DND-41 (cell line): ENCODE measurements at places on chromosomes 12 and 14.

GRCh38 chr12:1768615-1769014 lies 51.8 kb upstream of the LRTM2 start:
- no peaks in the 10 kb centered on the region for H3K27me3 ChIP-seq
- no peak for DNase-seq
- no peak overlapping the region for H3K27ac ChIP-seq
- peaks cover 31% of the 10 kb centered on the region for H3K36me3 ChIP-seq
- no peak overlapping the region for H3K4me3 ChIP-seq
- no peaks in the 10 kb centered on the region for H3K4me1 ChIP-seq

GRCh38 chr12:26298785-26299621 lies 103.6 kb downstream of the SSPN start:
- H3K36me3 ChIP-seq, result no peaks in the 10 kb centered on the region
- no peak for DNase-seq
- H3K27me3 ChIP-seq, result no peaks in the 10 kb centered on the region
- no peaks in the 10 kb centered on the region for H3K4me1 ChIP-seq
- no peak overlapping the region for H3K4me3 ChIP-seq

DNA sequence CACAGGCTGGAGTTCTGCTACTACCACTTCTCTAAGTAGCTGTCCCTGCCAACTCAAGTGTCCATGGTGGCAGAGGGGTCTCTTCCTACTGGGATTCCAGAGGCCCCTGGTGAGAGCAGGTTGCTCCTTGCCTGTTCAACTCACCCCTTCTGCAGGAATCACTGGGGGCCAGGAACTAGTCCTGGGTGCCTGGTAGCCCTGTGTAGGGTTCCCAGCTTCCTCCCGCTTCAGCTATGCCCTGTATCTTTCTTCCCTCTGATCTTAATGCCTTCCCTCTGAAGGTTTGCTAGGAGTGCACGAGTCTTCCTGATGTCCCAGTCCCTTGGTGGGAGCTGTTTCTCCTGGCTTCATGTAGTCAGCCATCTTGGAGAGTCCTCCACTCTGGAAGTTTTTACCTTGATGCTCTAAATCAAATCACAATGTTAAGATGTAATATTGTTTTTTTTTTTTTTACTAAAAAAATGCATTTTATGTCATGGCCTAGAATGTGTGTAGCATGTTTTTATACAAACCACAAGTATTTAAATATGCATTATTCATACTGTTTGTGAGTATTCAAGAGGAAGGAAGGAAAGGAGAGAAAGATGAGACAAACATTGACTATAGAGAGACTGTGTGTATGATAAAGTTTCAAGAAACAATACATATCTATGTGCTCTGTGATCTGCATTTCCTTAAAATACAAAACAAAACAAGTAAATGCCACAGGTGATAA lies 54.7 kb downstream of the FRS2 start:
- DNase-seq, result no peak
- H3K27me3 ChIP-seq, result no peaks in the 10 kb centered on the region
- no peaks in the 10 kb centered on the region for H3K4me1 ChIP-seq
- no peak overlapping the region for H3K4me3 ChIP-seq

DNA sequence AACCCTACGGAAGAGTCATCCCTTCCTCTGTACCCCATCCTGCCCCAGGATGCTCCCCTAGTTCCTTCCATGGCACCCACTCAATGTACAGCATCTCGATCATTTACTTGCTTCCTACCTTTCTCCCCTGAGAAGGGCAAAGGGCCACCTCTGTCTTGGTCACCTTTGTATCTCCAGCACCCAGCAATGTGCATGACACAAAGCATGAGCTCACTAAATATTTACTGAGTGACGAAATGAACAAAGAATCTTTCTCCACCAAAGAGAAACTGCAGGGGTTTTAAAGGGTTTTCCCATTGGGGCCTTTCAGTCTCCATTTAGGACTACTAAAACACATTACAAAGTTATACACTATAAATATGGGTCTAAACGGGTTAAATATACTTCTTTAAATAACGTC lies 30.6 kb downstream of the ATG14 start:
- peaks cover 59% of the 10 kb centered on the region for H3K36me3 ChIP-seq
- H3K4me1 ChIP-seq, result no peaks in the 10 kb centered on the region
- no peak overlapping the region for H3K27ac ChIP-seq
- DNase-seq, result no peak
- no peak overlapping the region for H3K4me3 ChIP-seq

DNA sequence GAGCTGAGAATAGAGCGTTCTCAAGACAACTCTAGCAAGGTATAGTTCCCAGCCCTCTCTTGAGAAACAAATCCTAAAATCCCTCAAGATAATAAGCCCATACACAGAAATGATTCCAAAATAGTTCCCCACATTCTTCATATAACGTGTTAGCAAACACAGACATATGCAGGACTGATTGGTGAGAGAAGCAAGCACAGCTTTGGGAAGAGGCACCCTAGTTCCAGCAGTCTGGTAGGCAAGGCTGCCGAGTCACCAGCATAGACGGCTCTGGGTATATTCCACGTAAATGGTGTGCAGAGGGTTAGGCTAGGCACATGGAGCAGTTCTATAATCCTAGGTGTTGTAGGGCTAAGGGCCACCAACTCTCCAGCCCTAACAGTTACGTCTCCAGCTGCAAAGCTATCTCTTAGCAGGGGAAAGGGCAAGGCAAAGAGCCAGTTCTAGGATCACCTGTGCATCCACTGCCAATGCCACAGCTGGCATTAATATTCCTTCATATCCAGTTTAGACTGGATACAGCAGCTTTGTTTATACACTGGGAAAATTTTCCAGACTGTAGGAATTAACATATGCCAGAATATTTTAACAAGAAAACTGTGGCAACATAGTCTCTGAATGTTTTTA lies 52.9 kb downstream of the SH2B3 start:
- no peak for DNase-seq
- H3K36me3 ChIP-seq, result peaks cover 66% of the 10 kb centered on the region
- H3K27ac ChIP-seq, result no peak overlapping the region
- H3K27me3 ChIP-seq, result no peaks in the 10 kb centered on the region

GRCh38 chr12:129145381-129145780 lies 292.1 kb downstream of the GLT1D1 start:
- DNase-seq, result no peak
- H3K27ac ChIP-seq, result no peak overlapping the region
- H3K4me3 ChIP-seq, result no peak overlapping the region
- no peaks in the 10 kb centered on the region for H3K4me1 ChIP-seq

- H3K36me3 ChIP-seq, result no peaks in the 10 kb centered on the region
- DNase-seq, result no peak
Measured at GRCh38 chr12:66296176-66296683, 6.1 kb upstream of the HELB start.

- no peak overlapping the region for H3K27ac ChIP-seq
- DNase-seq, result no peak
- H3K27me3 ChIP-seq, result no peaks in the 10 kb centered on the region
Measured at GRCh38 chr12:40473962-40474361, 218.3 kb upstream of the CNTN1 start.

DNA sequence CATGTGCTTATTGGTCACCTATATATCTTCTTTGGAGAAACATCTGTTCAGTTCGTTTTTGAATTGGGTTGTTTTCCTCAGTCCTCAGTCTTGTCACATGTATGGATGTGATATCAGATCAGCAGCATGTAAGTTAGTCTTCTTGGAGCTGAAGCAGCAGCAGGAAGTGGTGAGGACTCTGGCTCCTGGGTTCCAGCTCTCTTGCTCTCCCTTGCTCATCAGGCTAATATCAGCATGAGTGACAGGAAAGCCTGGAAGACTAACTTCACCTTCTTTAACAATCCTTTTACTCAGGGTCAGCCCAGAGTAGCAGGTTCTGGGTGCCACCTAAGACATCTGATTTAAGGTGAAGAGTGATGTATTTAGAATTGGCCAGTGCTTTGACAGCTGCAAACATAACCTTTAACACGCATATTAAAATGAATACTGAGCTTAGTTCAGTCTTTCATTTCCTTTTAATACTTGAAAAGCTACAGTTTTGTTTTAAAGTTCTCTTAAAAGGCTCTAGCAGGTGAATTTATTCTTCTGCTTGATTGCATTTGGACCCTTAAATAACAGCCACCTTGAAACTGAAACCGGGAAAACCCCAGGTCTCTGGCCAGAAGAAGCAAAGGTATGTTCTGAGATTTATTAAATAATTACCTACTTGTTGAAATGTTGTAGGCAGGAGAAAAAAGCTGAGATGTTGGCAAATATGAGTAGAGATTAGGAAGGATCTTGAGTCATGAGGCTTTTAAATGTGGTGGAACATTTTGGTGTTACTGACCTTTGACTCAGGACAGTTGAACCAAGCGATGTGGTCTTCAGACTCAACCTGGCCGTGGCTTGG lies 54.3 kb downstream of the DRAM1 start:
- DNase-seq, result no peak
- no peak overlapping the region for H3K27ac ChIP-seq
- H3K27me3 ChIP-seq, result peaks cover 3% of the 10 kb centered on the region
- H3K4me3 ChIP-seq, result no peak overlapping the region

DNA sequence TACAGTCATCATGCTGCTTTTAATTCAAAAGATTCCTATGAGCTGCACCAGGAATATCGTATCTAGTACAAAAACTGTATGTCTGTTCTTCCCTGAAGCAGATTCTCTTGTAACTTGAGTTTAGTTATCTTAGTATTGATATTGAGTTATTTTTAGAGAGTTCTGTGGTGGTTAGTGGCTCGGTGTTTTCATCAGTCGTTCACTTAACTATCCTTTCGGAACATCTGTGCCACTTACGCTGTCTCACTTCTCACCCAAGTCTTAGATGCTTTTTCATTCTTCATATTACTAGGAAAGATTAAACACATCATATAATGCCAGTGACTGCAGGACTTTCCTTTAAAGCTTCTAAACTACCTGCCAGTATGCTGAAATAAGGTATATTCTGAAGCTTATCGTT lies 251.0 kb downstream of the FBXL14 start:
- H3K4me1 ChIP-seq, result no peaks in the 10 kb centered on the region
- no peaks in the 10 kb centered on the region for H3K36me3 ChIP-seq
- H3K27ac ChIP-seq, result no peak overlapping the region

- H3K27me3 ChIP-seq, result peaks cover 9% of the 10 kb centered on the region
- no peaks in the 10 kb centered on the region for H3K4me1 ChIP-seq
- H3K4me3 ChIP-seq, result no peak overlapping the region
- H3K27ac ChIP-seq, result no peak overlapping the region
Measured at GRCh38 chr12:48194799-48195201, 8.3 kb downstream of the OR10AD1 start.

DNA sequence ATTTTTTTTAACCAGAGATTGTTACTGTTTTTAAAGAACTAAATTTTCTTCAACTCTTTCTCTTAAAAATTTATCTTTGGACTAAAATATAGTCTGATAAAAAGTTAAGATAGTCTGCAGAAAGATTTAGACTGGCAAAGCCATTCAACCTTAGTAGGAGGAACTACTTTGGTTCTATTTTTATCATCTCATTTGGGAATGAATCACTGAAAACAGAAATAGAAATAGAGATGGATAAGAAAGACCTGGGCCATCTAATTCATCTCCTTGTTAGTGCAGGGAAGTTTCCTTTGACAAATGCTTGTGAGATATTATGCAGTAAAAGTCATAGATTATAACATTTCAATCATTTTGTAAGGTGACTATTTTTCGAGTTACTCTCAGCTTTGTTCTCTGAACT lies 263.2 kb upstream of the NPAS3 start:
- no peaks in the 10 kb centered on the region for H3K4me1 ChIP-seq
- H3K4me3 ChIP-seq, result no peak overlapping the region
- no peak overlapping the region for H3K27ac ChIP-seq

- no peak overlapping the region for H3K27ac ChIP-seq
- H3K27me3 ChIP-seq, result no peaks in the 10 kb centered on the region
- H3K4me1 ChIP-seq, result no peaks in the 10 kb centered on the region
- H3K4me3 ChIP-seq, result no peak overlapping the region
- DNase-seq, result no peak
- H3K36me3 ChIP-seq, result no peaks in the 10 kb centered on the region
Measured at GRCh38 chr12:79174626-79175025, 310.1 kb downstream of the SYT1 start.

DNA sequence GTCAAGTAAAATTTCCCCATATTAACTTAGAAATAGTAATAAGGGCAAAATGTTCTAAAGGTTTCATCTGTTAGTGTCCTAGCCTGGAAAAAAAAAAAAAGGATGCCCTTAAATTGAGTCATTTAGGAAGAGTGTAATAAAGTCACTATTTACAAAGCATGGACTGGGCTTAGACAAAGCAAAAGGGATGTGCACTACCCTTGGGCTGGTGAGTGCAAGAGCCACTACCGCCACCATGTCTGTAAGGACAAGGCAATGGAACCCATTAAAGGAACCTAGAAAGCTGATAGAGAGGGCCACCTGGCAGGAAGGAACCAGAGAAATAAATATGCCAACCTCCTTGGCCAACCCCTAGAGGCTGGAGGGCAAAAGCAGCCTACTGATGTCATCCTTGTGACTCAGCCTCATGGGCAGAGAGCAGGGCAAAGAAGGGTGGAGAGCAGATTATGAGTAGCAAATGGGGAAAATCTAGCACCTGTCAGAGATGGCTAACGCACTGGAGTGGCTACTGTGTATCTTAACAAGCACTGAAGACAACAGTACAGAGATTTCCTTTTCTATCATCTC lies 59.5 kb upstream of the FUT8 start:
- no peaks in the 10 kb centered on the region for H3K4me1 ChIP-seq
- H3K27ac ChIP-seq, result no peak overlapping the region
- peak; percentile 6 for DNase-seq
- H3K27me3 ChIP-seq, result no peaks in the 10 kb centered on the region
- H3K4me3 ChIP-seq, result no peak overlapping the region
